ENCODE measurements at places on chromosomes 3 and 15.

- no peak for DNase-seq
Observed at GRCh38 chr3:138188013-138188730, 1.1 kb downstream of the ARMC8 start.

- peak; percentile 50 for DNase-seq
Observed at GRCh38 chr3:143751643-143752178, 96.6 kb downstream of the SLC9A9 start.

DNA sequence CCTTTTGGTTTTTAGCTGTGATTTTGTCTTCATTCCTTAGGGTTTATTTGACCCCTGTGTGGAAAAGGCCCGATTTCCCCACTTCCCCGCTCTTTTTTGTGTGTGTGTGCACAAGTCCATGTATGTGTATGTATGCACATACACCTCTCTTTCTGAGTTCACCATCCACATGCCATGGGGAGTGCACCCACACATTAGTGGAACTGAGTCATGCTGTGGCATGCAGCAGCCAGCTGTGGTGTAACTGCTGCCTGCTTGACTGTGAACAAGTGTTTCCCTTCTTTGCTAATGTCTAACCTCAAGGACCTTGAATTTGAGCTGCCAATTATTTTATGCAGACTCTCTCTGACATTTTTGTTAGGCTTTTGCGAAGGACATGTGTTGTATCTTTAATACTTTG, 434.9 kb upstream of the TPM1 start:
- no peak for DNase-seq

DNA sequence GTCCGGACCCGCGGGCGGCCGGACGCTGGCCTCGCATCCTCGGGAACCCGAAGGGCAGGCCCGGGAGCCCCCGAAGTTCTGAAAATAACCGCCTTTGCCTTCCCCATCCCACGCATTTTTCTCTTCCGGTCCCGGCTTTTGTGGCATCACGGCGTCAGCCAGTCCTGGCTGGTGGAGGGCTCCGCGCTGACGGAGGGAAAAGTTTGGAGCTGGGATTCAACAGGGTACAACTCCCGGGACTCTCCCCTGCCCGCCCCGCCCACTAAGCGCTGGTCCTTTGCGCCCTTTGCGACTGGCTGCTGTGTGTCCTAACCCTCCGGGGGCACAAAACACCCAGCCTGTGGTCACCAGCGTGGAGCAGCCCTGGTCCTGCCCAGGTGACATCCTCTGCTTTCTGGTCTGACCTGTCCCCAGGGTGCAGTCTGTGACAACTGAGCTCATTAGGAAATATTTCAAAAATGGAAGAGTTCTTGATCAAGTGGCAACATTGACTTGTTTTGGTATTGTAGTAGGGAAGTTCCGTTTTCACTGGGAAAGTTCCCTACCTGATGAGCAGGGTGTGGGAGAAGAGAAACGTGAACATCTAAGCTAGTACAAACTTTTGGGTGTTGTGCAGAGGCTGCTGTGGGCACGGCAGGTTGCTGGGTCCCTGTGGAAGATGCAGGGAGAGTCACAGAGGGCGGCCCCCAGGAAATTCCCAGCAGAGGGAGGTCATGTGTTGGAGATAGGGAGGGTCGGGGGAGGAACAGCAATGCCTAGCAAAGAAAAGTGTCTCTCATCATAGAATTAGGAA, 775 bp downstream of the ARNT2 start:
- DNase-seq = peak; percentile 3

GRCh38 chr3:185732782-185733181, 92.1 kb downstream of the IGF2BP2 start:
- DNase-seq = no peak

DNA sequence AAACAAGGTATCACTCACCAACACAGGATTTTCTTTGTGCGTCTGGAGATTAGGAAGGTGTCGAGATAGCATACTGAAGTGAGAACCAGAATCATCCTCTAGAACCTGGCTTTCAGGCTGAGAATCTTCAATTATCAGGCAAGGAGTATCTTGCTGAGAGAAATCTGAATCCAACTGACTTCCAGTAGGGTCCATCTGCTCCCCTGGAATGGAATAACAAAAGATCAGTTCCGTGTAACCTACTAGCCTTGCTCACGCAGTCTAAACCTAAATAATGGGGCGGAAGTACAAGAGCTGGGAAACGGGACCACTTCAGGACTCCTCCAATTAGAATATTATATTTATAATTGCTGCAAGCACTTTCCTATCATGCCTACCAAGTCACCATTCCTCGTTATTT, 690 bp downstream of the TP53BP1 start:
- no peak for DNase-seq

DNA sequence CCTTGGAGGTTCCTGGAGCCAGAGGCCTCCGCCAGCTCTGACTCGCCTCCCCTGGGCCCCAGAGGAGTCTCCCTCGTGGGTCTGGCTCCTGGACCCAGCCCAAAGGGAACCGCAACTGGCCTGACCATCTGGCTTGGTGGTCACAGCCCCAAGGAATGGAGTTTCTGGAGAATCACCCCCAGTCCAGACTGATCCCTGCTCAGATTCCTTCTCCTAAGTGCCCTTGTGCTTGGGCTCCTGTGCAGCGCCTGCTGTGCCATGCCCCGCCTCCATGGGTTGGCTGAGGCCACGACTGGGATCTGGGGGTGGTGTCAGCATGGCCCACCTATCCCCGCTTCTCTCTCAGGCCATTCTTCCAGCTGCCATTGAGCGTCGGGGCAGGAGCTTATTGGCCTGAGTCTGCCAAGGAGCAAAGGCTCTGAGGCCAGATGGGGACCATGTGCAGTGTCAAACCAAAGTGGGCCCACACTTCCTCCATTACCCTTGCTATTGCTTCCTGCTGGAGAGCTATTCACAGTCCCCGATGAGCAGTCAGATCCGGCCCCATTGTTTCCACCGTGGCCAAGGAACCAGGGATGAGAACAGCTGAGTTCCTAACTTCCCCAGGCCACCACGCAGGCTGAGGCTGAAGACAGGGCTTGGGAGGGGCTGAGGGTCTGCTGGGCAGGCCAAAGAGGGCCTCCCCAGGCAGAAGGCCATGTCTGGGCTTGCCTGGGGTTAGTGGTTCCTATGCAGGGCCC, 19.0 kb downstream of the CSPG4 start:
- no peak for DNase-seq

- no peak for DNase-seq
Observed at GRCh38 chr15:60989696-60990095, 239.4 kb downstream of the RORA start.

DNA sequence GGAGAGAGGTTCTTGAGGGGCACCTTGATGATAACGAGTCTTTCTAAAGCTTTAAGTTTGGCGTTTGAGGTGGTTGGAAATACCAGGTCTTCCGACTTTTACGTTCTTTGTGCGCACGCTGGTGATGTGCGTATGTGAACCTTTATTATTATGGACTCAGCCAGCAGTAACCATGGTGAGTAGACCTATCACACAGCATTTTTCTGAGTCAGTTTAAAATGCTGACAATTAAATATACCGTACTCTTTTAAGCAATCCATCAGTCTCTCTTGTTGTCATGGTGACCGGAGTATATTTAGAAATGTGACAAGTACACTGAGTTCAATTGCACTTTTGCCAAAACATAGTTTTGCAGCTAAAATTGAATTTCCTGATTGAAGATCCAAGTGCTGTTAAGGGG, 172.2 kb downstream of the LPP start:
- no peak for DNase-seq

DNA sequence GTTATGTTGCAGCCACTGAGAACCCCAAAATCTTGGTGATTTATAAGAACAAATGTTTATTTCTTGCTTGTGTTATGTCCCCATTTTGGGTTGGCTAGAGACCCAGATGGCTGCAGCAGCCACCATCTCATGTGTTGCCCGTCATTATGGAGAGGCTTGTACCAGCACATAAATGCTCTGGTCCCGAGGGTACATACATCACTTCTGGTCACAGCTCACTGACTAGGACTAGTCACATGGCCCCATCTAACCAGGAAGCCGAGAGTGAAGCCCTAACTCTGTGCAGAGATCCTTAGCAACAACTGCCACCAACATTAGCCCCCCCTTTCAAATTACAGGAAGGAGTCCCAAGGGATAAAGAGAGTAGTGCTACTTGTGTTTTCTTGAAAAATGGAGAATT, 25.5 kb upstream of the HACD2 start:
- peak; percentile 75 for DNase-seq

- no peak for DNase-seq
Observed at GRCh38 chr15:95561463-95561862, 769.0 kb upstream of the NR2F2 start.

DNA sequence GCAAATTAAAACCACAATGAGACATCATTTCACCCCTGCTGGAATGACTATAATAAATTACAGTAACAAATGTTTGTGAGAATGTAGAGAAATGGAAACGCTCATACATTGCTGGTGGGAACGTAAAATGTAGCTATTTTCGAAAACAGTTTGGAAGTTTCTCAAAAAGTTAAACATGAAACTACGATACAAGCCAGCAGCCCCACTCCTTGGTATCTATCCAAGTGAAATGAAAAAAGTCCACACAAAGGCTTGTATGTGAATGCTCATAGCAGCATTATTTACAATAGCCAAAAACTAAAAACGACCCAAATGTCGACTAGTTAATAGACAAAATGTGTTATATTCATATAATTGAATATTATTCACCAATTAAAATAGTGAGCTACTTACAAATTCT, 22.9 kb upstream of the CFAP20DC start:
- no peak for DNase-seq

- no peak for DNase-seq
Observed at GRCh38 chr15:80404057-80404760, at the start of gene ARNT2. ARNT2 (plus strand) TSS chr15:80404382; CDS start chr15:80404516, 134 bp downstream.

- peak; percentile 12 for DNase-seq
Observed at GRCh38 chr3:25831578-25831977, 41.7 kb downstream of the OXSM start.

DNA sequence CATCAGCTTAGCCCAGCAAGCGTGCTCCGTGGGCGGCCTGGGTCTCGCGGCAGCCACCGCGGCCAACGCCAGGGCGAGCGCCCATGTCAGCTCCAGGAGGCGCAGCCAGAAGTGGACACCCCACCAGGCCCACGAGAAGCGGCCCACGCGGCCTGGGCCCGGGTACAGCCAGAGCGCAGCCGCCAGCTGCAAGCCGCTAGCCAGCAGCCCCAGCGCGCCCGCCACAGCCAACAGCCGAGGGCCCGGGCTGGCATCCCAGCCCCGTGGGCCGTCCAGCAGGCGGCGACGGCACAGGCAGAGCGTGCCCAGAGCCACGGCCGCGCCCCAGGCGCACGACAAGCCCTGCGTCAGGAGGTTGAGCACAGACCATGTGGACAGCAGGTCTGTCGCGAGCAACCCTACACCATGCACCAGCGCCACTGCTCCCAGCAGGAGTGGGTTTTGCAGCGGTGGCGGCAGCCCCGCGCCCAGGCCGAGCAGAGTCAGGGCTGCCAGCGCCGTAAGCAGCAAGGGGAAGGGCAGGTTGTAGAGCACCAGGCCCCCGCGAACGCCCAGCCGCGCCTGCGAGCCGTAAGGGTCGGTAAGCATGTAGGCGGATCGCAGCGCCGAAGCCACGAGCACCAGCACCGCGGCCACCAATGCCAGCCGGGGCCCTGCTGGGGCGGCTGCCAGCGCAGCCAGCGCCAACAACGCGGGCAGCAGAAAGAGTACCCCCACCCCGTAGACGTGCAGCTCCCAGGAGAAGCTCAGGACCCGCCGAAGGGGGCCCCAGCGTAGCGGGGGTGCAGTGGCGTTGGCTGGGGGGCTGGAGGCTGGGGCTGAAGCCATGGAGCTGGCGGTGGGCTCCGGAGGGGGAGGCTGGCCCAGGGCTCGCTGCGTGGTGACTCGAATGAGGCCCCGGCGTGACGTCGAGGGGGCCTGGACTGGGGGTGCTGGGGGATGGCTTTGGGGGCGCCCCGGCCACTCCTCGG, 4.9 kb downstream of the PRRT3 start:
- no peak for DNase-seq

DNA sequence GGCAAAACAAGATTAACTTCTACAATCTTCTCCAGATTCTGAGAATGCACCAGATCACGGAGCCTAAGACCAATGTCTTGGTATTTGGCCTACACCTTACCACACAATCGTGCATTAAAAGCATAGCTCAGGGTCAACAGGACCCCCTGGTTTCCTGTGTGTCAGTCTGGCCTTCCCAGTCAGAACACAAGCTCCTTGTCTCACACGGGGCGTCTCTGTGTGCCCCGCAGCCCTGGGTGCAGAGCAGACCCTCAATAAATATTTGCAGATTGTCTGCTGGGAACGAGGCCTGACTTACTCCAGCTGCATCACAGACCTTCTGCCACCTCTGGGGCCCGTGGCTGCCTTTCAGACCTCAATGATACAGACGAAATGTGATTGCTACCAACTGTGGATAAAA, 82.5 kb upstream of the CTNNB1 start:
- DNase-seq = no peak

- no peak for DNase-seq
Observed at GRCh38 chr3:155804323-155804722, 1.8 kb downstream of the C3orf33 start.

DNA sequence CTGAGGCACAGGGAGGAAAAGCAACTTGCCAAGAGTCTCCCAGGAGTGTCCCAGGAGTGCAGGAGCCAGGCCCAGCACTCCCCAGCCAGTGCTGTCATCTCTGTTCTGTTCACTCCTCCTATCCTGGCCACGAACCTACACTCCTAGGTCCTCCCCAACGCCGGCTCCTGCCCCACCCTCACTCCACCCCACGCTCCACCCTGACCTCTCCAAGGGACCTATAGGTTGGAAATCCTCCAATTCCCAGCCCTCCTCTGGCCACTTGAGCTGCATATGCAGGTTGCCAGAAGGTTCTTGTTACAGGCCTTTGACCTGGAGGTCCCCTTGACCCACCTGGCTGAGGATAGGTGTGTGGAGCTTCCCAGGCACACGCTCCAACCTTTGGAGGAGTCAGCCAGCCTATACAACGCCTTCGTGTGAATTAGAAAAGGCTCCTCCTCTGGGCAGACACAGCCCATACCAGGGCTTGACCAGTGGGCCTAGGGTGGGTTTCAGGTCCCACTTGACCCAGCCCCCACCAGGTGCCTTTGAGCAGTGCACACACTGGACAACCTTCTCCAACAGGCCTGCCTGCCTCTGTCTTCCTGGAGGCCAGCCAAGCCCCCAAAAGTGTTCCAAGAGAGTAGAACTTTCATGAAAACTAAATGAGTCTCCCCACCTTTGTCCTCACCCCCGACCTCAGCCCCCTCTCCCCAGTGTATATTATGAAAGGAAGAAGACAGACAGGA, 167.2 kb upstream of the TLE3 start:
- no peak for DNase-seq
